ENCODE measurements at places on chromosomes 4 and X. TPM values are rescaled to one million over a fixed set of nuclear protein-coding genes. Genes with fewer than 3 reads are reported as not detected.

- DNase-seq = no peak
Measured at GRCh38 chr4:13289391-13289790, 194.7 kb downstream of the RAB28 start.

The SCLT1 gene
- 28.3 TPM for total RNA-seq

The SMIM10 gene
- total RNA-seq = 2.3 TPM

The HUWE1 gene
- 90.4 TPM for total RNA-seq

- no peak for DNase-seq
Measured at GRCh38 chrX:67568769-67569168, 24.9 kb downstream of the AR start.

GRCh38 chrX:45208121-45208856 is 7.6 kb upstream of the DIPK2B start:
- no peak for DNase-seq

DNA sequence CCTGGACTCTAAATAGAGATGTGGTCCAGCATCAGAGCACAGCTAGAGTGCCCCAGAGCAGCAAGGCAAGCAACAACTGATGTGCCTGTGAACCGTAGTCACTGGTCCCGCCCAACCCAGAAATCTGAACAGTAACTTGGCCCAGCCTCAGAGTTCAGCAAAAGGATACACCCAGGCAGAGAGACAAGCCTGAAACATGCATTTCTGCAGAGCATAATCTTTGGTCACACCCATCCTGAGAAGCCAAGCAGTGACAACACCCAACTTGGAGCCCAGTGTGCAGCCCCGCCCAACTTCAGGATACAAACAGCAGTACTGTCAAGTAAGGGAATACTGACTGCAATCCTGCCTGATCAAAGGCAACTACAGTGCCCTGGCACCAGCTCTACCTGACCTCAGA is 78.9 kb downstream of the CCDC160 start:
- no peak for DNase-seq

DNA sequence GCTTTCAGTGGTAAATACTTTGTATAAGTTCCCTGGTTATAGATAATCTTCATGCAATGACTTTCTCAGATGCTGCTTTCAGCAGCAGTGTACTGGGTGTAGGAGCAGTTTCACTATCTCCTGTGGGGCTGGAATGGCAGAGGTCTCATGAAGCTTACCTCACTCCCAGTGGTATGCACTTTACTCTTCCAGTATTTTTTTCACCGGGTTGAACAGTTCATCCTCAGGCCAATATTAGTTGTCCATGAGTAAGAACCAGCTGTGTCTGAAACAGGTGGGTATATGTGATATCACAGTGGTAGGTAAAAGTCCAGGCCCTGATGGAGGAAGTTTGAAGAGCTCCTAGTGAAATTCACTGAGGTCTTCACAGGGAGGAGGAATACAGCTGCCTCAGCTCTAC is 351.5 kb upstream of the EMCN start:
- DNase-seq = no peak

DNA sequence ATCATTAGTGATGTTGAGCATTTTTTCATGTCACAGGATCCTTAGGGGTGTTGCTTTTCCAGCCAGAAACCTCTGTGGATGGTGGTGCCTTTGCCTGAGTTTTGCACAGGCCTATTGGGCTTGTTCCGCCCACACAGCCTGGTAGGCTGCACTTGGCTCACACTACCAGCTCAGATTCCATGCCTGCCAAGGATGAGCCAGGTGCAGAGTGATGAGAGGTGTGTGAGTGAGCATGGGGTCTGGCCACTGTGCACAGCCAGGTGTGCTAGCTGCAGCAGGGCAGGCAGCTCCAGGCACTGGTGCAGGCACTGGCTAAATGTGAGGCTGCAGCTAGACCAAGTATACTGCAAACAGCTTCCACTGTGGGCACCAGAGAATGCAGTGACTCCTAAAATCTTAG is 341.6 kb downstream of the FSTL5 start:
- no peak for DNase-seq

The PPP2R2C gene
- 3.0 TPM for total RNA-seq

The HTATSF1 gene
- 39.0 TPM for total RNA-seq

- no peak for DNase-seq
Measured at GRCh38 chr4:118833192-118833820, 2.6 kb downstream of the SEC24D start.

GRCh38 chr4:70589785-70590184 is 2.3 kb upstream of the AMBN start:
- DNase-seq = no peak

The UGT2A1 gene
- 2.6 TPM for total RNA-seq

DNA sequence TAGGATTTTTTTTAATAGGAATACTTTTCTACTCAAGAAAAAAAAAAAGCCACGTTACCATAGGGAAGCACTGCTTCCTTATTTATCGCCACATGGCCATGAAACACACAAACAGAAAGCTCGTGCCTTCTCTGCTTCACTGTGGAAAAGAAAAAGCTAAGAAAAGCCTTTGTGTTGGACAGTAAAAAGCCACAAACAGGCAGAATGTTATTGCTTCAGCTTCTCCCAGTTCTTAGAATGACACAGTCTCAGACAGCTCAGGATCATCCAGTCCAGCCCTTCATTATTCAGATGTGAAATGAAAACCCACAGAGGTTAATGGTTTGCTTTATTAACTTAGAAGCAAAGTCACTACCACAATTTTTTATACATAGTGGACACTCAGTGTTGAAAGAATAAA is 181.6 kb upstream of the NOCT start:
- DNase-seq = no peak

DNA sequence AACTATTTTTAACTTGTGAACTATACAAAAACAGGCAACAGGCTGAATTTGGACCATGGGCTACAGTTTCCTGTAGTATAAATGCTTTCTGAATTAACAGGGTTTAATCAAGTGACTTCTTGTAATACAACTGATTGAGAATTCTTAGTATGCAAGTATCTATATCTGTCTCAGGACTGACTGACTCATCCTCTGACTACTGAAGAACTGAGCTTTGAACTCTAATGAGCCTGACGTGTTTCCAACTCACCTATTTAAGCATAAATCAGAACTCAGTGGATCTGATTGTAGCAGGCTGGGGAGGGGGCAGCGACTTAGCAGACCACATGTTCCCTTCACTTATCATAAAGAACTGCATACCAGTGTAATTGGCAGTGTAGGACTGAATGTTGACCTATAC is 7.8 kb downstream of the SPATA4 start:
- no peak for DNase-seq

The IBSP gene
- 0.30 TPM for total RNA-seq

DNA sequence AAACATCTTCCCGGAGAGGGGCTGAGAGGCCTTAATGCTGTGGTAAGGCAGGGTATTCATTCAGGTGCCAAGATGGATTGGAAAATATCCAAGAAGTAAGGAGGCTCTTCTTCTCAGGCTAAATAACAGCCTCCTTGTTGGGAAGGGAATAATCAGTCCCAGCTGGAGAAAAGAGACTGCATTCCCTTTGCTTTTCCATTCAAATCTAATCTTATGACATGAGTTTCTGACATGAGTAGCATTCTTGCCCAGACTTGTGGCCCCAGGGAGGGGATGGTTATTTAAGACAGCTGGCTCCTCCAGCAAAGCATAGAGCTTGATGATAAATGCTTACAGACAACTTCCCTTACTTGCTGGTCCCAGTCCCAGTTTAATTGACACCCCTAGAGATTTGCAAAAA is 98.3 kb downstream of the DCLK2 start:
- DNase-seq = peak; percentile 91

DNA sequence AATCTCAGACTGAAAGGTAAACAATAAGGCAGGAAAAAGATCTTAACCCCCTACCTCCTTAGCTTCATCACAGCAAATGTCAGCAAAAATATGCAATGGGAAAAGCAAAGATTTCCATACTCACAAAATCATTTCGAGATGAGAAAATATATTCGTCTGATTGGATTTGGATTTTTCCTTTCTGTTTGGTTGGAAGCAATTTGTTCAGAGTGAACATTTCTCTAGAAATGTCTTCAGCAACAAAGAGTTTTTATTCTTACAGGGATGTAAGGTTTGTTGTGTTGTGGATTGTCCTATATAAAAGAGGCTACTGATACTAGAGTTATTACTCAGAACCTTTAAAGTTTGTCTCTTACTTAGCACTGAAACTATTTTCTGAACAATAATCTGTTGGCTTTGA is 23.8 kb downstream of the GRIA2 start:
- no peak for DNase-seq

GRCh38 chrX:68697465-68698125 is 50.1 kb downstream of the STARD8 start:
- DNase-seq = no peak

The NPY2R gene
- 0.20 TPM for total RNA-seq

DNA sequence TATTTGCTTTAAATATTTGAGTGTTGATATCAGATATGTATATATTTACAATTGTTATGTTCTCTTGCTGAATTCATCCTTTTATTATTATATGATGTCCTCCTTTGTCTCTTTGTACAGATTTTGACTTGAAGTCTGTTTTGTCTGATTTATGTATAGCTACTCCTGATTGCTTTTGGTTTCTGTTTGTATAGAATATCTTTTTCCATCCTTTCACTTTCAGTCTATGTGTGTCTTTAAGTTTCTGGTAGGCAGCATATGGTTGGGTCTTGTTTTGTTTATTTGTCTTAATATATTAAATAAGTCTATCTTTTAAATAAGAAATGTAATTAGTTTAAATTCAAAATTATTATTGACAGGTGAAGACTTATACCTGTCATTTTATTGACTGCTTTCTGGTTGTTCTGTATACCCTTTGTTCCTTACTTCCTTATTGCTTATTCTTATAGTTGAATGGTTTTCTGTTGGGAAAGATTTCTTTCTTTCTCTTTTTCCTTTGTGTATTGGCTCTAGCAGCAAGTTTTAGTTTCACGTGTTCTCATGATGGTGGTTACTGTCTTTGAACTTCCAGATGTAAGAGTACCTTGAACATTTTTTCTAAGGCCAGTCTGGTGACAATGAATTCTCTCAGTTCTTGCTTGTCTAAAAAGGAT is 31.1 kb downstream of the RAB28 start:
- no peak for DNase-seq

DNA sequence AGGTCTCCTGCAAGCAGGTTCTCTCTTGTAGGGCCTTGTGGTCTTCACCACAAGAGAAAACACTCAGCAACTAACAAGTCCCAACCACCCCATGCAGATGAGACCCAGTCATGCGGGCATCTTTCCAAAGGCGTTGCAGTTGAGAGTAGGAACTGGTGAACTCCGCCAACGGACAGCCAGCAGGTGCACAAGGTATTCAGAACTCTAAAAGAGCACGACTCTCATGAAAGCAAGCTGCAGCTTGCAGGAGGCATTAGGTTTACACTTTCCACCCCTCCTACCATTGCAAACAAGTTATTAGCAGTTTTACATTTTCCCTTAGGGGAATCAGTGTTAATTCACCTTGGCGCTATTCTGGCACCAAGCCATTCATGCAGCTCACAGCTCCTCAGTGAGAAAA is 173.4 kb upstream of the KIT start:
- no peak for DNase-seq

DNA sequence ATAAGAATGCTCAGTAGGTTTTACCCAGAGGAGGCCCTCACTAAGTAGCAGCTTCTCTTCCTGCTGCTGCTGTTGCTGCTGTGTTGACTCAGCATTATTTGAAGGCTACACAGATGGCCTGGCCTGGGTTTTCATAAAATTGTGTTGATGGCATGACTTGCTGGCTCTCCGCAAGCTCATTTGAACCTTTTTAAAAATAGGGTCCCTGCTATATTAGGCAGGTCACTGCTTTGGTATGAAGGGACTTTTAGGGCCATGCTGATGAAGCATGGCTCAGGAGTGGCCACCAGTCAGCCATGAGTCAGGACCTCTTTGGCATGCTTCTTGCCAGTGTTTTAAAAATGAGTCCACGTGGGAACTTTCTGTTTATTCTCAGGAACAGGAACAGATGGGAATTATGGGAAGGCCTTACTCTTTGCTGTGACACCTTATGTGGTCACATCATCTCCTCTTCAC is 128.7 kb downstream of the MID1IP1 start:
- no peak for DNase-seq

The ACSL1 gene
- total RNA-seq = 370 TPM

GRCh38 chrX:55907968-55908607 is 190.5 kb downstream of the RRAGB start:
- DNase-seq = peak; percentile 11

- no peak for DNase-seq
Measured at GRCh38 chr4:171993247-171993646, 180.0 kb downstream of the GALNTL6 start.

The QRFPR gene
- total RNA-seq = 0.89 TPM

- DNase-seq = no peak
Measured at GRCh38 chr4:143700416-143701352, at the start of gene FREM3. TSS of gene FREM3 (minus strand) at chr4:143700675. CDS start at chr4:143700675, 0 bp downstream.

The MAGEA1 gene
- not detected for total RNA-seq

- no peak for DNase-seq
Measured at GRCh38 chrX:112025753-112026152, 56.8 kb downstream of the TRPC5 start.

The STK32B gene
- 6.5 TPM for total RNA-seq

GRCh38 chr4:2803624-2804448 is 11.0 kb downstream of the SH3BP2 start:
- DNase-seq = no peak

DNA sequence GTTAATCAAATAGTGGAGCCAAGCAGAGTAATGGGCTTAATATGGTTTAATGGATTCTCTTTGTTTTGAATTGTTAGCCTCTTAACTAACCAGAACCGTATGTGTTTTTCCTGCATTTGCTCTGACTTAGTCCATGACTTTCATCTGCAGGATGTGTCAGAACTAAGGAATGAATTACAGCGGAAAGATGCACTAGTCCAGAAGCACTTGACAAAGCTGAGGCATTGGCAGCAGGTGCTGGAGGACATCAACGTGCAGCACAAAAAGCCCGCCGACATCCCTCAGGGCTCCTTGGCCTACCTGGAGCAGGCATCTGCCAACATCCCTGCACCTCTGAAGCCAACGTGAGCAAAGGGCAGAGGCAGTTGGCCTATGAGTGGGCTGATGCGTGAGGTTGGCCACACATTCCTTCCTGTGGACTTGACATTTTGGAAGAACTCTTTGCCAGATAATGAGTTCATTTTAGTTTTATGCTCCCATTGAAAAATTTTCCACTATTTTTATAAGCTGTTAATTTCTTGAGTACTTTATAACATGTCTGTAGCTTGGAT is 9.1 kb downstream of the MED28 start:
- DNase-seq = peak; percentile 18

- peak; percentile 27 for DNase-seq
Measured at GRCh38 chr4:16264798-16265197, 38.5 kb upstream of the TAPT1 start.
